NCI-H446 (cell line): ENCODE measurements at places on chromosomes 1 and 21.

DNA sequence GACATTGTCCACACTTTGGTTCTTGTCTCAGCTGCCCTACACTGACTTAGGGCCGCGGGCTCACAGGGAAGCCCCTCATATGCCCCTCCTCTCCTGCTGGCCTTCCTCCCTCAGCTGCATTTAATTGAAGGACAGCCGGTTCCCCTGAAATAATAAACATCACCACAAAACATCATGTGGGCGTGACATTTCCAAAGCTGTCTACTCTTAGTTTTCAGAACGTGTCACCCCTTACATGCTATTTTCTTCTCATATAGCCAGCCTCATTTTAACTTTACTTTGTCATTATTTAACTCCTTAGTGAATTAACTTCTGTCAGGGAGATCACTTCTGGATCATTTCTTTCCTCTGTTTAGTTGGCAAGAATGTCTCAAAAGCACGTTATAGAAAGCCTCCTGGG is 103.2 kb downstream of the COLGALT2 start:
- DNase-seq = no peak

- DNase-seq = no peak
These were observed 1.1 kb downstream of the SYNC start for GRCh38 chr1:32701421-32701911.

DNA sequence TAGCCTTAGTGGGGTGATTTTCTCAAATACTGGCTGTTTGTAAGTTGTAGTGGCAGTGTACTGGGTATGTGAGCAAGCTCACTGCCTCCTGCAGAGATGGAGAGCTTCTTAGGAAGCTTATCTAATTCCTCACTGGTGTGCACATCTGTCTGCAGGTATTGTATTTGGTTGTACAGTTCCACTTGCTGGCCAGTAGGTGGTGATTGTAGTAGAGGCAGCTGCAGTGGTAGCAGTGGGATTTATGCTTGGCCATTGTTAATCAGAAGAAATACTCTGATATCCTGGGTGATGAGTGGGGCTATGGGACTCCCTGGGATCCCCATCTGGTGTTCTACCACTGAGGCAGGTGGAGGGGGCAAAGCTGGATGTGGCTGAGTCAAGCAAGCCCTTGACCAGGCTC is 276.1 kb upstream of the SPAG17 start:
- DNase-seq = no peak

GRCh38 chr1:227322376-227322775 is 4.1 kb upstream of the CDC42BPA start:
- DNase-seq = no peak

DNA sequence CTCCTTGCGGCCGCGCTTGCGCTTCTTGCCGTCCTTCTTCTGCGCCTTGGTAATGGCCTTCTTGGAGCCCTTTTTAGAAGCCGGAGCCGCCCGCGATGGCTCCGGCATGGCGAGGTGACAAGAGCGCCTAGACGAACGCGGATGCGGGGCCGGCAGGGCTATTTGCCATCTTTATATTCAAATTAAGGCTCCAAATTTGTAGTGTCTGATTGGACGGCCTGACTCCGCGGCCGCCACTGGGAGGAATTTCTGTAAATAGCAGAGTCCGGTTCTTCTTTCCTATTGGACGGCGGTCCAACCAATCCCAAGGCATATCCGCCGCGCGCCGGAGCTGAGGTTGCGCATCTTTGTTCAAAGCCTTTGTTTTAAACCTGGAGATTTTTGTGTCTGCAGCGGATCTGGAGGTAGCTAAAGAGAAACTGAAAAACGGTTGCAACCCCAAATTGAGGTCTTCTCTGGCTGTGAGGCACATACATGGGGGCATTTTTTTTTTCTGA is 22.6 kb upstream of the RNF187 start:
- DNase-seq = peak; percentile 80

DNA sequence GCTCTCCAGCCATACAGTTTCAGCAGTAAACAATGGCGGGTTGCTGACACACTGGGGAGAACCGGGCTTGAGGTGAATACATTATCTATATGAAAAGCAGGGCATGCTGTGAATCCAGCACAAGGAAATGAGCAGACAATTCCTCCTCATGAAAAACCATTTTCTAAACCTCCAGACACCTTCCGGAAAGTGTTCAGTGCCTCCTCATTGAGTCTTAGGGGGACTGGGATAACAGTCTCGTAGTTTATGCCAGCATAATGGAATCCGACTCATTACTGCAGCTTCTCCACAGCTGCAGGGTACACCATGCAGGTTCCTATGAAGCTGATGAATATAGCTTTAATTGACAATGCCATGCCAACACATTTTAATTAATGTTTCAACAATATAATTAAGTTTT is 284.1 kb downstream of the BACH1 start:
- no peak for DNase-seq
